Central memory CD8-positive, alpha-beta T cell (primary cell): ENCODE measurements at places on chromosomes 5 and 9.

GRCh38 chr9:99561509-99561917 is 260.2 kb upstream of the NR4A3 start:
- no peak overlapping the region for H3K27ac ChIP-seq
- H3K4me1 ChIP-seq, result no peaks in the 10 kb centered on the region
- H3K4me3 ChIP-seq, result no peak overlapping the region
- no peak for DNase-seq
- H3K36me3 ChIP-seq, result no peaks in the 10 kb centered on the region
- H3K27me3 ChIP-seq, result peaks cover 18% of the 10 kb centered on the region

DNA sequence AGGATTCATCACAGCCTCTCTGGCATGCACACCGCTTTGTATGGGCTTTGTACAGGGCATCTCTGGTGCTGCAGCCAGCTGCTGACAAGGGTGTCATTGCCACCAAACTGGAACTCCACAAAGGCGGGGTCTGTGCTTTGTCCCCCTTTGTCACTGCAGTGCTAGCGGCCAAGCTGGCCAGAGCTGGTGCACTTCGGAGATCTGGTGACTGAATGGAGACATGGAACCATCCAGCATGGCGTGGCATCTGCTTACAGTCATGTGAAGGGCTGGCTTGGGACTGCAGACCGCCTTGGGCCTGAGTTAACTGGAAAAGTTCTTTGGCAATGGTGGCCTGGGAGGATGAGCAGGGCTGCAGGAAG is 18.7 kb upstream of the COL5A1 start:
- no peaks in the 10 kb centered on the region for H3K36me3 ChIP-seq
- peaks cover 71% of the 10 kb centered on the region for H3K27me3 ChIP-seq
- no peak for DNase-seq
- no peaks in the 10 kb centered on the region for H3K4me1 ChIP-seq

- no peaks in the 10 kb centered on the region for H3K27me3 ChIP-seq
- no peaks in the 10 kb centered on the region for H3K4me1 ChIP-seq
- no peak for DNase-seq
- no peak overlapping the region for H3K4me3 ChIP-seq
- no peak overlapping the region for H3K27ac ChIP-seq
Observed at GRCh38 chr5:83767409-83767992, 46.8 kb upstream of the HAPLN1 start.

GRCh38 chr5:163347671-163348070 is 89.7 kb upstream of the CCNG1 start:
- no peak for DNase-seq
- no peak overlapping the region for H3K27ac ChIP-seq
- H3K4me3 ChIP-seq, result no peak overlapping the region

DNA sequence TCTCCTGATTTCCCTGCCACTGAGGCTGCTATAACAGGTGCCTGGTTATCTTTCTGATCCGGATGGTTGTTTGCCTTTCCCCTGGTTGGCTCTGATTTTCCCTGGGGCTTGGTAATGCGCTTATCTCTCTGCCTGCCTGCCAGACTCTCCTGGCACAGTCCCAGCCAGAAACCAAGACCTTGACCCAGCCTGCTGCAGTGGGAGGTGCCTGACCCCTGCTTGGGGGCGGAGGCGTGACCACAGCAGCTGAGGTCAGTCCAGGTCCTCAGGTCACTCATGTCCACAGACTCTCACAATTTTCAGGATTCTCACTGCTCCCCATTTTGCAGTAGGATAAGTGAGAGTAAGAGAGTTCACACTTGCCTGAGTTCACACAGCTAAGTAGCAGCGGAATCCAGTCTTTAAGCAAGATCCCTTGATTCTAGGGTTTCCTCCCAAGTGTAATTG is 24.4 kb upstream of the SYNPO start:
- H3K4me3 ChIP-seq, result no peak overlapping the region
- H3K27me3 ChIP-seq, result peaks cover 25% of the 10 kb centered on the region
- DNase-seq, result no peak
- H3K27ac ChIP-seq, result no peak overlapping the region

- H3K36me3 ChIP-seq, result peaks cover 2% of the 10 kb centered on the region
- H3K4me1 ChIP-seq, result no peaks in the 10 kb centered on the region
- H3K27ac ChIP-seq, result no peak overlapping the region
- DNase-seq, result no peak
Observed at GRCh38 chr5:143980506-143980905, 168.5 kb downstream of the HMHB1 start.

GRCh38 chr9:128728298-128728697 is 4.4 kb upstream of the ZDHHC12 start:
- H3K27ac ChIP-seq, result peak overlapping the region; percentile 76
- no peak overlapping the region for H3K4me3 ChIP-seq
- H3K4me1 ChIP-seq, result peaks cover 24% of the 10 kb centered on the region
- H3K27me3 ChIP-seq, result no peaks in the 10 kb centered on the region
- no peak for DNase-seq

DNA sequence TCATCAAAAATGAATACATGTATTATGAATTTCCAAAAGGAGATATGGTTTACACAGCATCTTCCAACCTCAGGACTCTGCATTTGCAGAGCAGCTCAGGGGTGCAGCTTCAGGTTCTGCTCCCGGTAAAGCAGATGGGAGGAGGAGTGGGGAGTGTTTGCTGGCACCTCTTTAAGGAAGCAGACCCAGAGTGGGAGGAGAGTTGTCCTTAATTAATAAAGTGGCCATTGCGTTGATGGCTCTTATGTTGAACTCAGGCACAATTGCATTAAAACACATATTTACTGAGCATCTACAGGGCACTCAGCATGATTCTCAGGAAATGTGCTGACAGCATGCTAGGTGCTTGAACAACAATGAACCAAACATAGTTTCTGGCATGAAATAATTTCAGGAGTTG is 121.0 kb downstream of the PDZD2 start:
- H3K4me1 ChIP-seq, result no peaks in the 10 kb centered on the region
- peaks cover 19% of the 10 kb centered on the region for H3K27me3 ChIP-seq
- H3K4me3 ChIP-seq, result no peak overlapping the region
- no peak overlapping the region for H3K27ac ChIP-seq
- H3K36me3 ChIP-seq, result peaks cover 1% of the 10 kb centered on the region

DNA sequence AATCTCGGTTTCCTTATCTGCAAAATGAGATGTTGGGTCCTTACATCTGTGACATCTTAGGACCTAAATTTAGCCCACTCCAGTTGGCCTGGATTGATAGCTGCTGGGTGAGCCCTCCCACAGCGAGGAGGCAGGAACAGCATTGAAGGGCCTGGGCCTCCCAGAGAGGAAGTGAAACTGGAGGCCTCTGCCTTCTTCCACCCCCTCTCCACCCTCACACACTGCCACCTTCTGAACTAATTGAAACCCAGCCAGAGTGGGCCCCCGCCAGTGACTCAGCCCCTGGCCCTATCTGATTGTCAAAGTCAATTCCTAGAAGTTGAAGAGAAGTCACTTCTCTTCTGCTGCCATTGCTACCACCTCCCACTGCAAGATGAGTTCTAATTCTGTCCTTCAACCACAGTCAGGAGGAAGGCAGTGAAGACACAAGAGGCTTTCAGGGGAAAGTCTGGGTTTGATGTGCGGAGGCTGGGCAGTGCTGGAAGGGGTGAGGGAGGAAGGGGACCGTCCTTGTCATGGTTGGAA is 55.2 kb upstream of the NEK6 start:
- DNase-seq, result no peak
- peak overlapping the region; percentile 87 for H3K27ac ChIP-seq
- H3K27me3 ChIP-seq, result no peaks in the 10 kb centered on the region
- peak overlapping the region; percentile 50 for H3K4me3 ChIP-seq
- H3K36me3 ChIP-seq, result no peaks in the 10 kb centered on the region
- H3K4me1 ChIP-seq, result peaks cover 41% of the 10 kb centered on the region

DNA sequence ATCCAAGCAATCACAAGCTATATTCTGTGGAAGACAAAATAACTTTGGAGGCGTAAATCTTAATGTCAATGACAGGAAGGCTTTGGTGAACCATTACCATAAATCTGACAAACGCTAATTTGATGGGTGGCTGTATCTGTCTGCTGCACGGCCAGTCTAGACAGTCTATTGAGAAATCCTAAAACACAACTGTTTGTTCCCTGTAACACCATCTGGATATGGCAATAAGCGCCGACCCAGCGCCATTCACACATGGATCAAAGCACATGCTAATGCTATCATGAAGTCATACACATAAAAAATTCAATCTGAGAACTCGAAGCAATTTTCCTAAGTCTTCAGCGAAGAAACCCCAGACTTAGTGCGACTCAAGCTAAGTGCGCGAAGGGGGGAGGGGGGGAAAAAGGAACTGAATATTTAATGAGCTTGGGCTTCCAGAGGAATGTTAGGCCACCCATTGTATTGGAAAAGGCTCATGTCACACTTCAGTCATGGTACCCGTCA is 95.1 kb downstream of the ARL15 start:
- DNase-seq, result no peak
- H3K36me3 ChIP-seq, result peaks cover 1% of the 10 kb centered on the region
- H3K4me1 ChIP-seq, result peaks cover 18% of the 10 kb centered on the region
- no peak overlapping the region for H3K4me3 ChIP-seq
- no peaks in the 10 kb centered on the region for H3K27me3 ChIP-seq
- H3K27ac ChIP-seq, result no peak overlapping the region

DNA sequence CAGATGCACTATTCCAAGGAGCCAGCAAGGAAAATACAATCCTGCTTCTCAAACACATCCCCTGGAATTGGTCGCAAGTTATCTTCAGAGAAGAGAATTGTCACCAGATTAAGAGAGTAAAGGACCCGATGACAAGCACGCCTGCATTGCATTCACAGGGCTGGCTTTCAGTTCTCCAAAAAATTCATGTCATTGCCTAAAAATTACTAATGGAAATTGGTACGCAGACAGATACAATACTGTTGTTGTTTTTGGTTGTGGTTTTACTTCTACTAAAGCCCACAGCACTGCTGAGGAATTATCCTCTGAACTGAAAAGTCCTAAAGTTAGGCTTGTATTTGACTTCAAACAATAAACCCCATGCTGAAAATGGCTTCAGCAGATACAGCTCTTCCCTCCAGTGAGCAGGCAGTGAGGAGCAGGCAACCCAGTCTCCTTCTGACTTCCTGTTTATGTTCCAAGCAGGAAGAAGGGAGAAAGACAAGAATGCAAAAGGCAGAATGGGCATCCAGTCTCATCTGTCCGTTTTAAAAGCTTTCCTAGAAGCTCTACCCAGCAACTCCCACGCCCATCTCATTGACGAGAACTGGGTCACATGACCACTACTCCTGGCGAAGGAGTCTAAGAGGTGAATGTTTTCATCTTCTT is 80.6 kb upstream of the ZNF366 start:
- H3K27ac ChIP-seq, result no peak overlapping the region
- H3K4me3 ChIP-seq, result no peak overlapping the region
- DNase-seq, result no peak
- no peaks in the 10 kb centered on the region for H3K4me1 ChIP-seq

DNA sequence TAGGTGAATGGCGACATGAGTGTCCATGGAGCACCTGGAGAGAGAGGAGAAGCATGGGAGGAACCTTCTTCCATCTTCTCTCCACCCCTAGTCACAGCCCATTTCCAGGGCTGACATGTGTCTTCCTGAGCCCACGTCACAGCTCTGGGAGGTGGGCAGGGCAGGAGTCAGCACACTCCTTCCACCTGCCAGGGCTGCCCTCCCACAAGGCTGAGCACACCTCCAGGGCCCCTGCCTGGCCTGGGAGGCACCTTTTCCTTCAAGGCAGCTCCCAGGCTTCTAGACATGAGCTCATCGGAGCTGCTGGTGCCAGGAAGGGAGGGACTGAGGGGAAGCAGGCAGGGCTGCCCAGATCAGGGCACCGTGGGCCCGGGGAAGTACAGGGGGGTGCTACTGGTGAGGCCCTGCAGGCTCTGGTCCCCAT is 13.6 kb upstream of the SYNPO start:
- peaks cover 32% of the 10 kb centered on the region for H3K27me3 ChIP-seq
- H3K27ac ChIP-seq, result no peak overlapping the region
- H3K4me1 ChIP-seq, result peaks cover 8% of the 10 kb centered on the region

DNA sequence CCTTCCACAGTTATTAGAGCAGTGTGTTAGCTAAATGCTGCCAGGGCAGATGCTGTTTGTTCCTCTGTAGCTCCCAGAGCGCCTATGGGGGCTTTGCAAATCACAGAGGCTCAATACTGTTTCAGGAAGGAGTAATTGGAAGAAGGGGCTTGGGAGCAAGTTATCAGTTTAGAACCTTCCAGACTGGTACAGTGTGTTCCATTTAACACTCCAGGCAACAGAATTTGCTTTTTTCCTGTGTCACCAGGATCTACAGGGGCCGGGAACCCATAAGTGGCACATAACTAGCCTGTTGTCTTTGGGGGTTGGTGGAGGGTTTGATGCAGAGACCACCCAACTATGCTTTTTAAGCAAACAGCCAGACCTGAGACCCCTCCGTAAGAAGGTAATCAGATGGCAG is 307.3 kb upstream of the KCNN2 start:
- no peak overlapping the region for H3K4me3 ChIP-seq
- no peak overlapping the region for H3K27ac ChIP-seq
- no peak for DNase-seq
- H3K36me3 ChIP-seq, result peaks cover 2% of the 10 kb centered on the region
- no peaks in the 10 kb centered on the region for H3K4me1 ChIP-seq
- peaks cover 43% of the 10 kb centered on the region for H3K27me3 ChIP-seq

DNA sequence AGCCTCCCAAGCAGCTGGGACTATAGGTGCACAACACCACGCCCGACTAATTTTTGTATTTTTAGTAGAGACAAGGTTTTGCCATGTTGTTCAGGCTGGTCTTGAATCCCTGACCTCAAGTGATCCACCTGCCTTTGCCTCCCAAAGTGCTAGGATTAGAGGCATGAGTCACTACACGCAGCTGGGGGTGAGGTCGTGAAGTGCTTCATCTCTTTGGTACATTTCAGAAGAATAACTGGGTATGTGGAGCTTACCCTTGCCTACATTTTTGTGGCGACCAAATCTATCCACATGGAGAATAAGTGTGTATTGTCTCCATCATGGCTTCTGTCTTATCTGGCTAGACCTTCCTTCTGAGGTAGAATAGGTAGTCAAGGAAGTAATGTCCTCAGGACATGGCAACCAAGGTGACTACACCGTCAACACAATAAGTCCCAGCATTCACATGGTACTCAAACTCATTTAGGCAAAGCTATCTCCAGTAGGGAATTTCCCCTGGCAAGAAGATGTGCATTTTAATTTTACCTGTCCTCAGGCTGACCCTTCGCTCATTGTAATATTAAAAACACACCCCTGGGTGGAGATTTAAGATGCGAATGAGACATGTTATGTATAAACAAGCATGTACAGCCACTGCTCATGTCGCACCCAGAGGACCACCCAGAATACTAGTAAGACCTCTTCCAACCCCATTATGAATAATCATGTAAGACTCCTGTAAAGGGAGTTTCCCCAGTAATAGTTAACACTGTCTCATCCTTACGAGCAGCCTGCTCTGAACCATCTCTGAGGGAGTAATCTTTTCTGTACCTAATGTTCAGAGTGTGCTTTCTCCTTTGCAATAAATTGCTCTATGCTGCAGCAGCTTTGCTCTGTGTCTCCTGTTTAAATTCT is 1173.2 kb downstream of the TAF11L14 start:
- H3K4me1 ChIP-seq, result no peaks in the 10 kb centered on the region
- H3K27ac ChIP-seq, result no peak overlapping the region
- peaks cover 14% of the 10 kb centered on the region for H3K27me3 ChIP-seq
- no peak for DNase-seq
- H3K4me3 ChIP-seq, result no peak overlapping the region

GRCh38 chr9:35675204-35675603 is 1.5 kb downstream of the CA9 start:
- H3K36me3 ChIP-seq, result peaks cover 2% of the 10 kb centered on the region
- no peak for DNase-seq
- H3K4me1 ChIP-seq, result peaks cover 5% of the 10 kb centered on the region
- H3K4me3 ChIP-seq, result peak overlapping the region; percentile 69
- H3K27me3 ChIP-seq, result peaks cover 21% of the 10 kb centered on the region
